ENCODE measurements at places on chromosomes 4 and X.

DNA sequence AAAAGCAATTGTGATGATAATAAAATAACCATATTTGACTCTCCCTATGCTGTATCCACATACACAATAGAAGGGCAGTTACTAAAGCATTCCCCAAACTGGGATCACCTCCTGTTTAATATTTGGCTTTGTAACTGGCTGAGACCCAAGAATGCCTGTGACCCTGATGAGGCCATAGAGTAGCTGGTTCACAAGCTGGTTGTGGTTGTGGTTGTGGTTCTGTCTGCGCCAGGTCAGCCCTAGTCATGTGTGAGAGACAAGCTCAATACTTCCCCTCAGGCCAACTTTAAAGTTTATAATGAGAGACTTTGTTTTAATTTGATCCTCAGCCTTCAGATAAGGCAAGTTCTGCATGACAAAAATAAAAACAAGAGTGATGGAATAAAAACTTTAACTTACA is 209.9 kb downstream of the PARM1 start:
- H3K27me3 ChIP-seq = no peaks in the 10 kb centered on the region
- no peaks in the 10 kb centered on the region for H3K36me3 ChIP-seq
- peaks cover 34% of the 10 kb centered on the region for H3K4me1 ChIP-seq
- no peak for DNase-seq
- H3K4me3 ChIP-seq = no peak overlapping the region

GRCh38 chr4:135434936-135435335 is 1233.3 kb upstream of the PABPC4L start:
- H3K4me3 ChIP-seq = no peak overlapping the region
- H3K36me3 ChIP-seq = no peaks in the 10 kb centered on the region
- no peaks in the 10 kb centered on the region for H3K27me3 ChIP-seq
- H3K27ac ChIP-seq = no peak overlapping the region
- H3K4me1 ChIP-seq = no peaks in the 10 kb centered on the region
- DNase-seq = no peak

- no peaks in the 10 kb centered on the region for H3K36me3 ChIP-seq
- H3K27me3 ChIP-seq = no peaks in the 10 kb centered on the region
- no peaks in the 10 kb centered on the region for H3K4me1 ChIP-seq
- H3K4me3 ChIP-seq = no peak overlapping the region
- DNase-seq = no peak
Measured at GRCh38 chr4:79043138-79043537, 103.9 kb upstream of the PAQR3 start.

- peak; percentile 85 for DNase-seq
- H3K4me1 ChIP-seq = peaks cover 18% of the 10 kb centered on the region
- H3K36me3 ChIP-seq = no peaks in the 10 kb centered on the region
- peak within 1 kb of the TSS; percentile 88 for H3K4me3 ChIP-seq
- H3K27me3 ChIP-seq = no peaks in the 10 kb centered on the region
- peak within 1 kb of the TSS; percentile 99 for H3K27ac ChIP-seq
Measured at GRCh38 chr4:112231779-112232713, at the start of gene AP1AR. Gene AP1AR, plus strand, starts transcription at chr4:112231787. Its CDS starts 305 bp downstream, at chr4:112232092.

DNA sequence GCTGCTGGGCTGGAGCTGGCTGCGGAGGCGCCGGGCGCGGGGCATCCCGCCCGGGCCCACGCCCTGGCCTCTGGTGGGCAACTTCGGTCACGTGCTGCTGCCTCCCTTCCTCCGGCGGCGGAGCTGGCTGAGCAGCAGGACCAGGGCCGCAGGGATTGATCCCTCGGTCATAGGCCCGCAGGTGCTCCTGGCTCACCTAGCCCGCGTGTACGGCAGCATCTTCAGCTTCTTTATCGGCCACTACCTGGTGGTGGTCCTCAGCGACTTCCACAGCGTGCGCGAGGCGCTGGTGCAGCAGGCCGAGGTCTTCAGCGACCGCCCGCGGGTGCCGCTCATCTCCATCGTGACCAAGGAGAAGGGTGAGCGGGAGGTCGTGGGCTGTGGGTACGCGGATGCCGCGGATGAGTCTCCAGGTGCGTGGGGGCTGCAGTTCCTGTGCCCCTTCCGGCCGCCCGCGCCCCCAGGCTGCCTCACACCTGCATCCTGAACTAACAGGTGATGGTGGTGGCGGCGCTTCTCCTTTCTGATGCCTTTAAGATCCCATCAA is 499 bp downstream of the CYP2U1 start:
- peak overlapping the region; percentile 81 for H3K4me3 ChIP-seq
- H3K36me3 ChIP-seq = no peaks in the 10 kb centered on the region
- peak; percentile 21 for DNase-seq
- H3K27me3 ChIP-seq = no peaks in the 10 kb centered on the region
- peak overlapping the region; percentile 21 for H3K27ac ChIP-seq

DNA sequence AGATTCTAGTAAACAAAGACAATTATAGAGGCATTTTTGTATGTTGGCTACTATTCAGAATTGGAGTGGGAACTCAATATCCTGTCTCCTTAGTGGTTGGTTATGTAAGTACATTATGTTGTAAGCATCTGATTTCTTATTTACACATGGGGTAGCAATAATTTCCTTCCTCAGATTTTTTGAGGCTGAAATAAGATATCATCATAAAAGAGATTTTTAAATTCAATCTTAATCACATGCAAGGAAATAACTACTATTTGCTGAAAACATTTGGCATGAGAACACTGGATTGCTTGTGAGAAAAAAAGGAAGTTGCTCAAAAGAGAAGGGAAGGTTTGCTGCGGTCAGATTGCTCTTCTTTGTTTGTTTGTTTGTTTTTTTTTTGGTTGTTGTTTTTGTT is 437.7 kb upstream of the HS3ST1 start:
- no peaks in the 10 kb centered on the region for H3K4me1 ChIP-seq
- no peaks in the 10 kb centered on the region for H3K36me3 ChIP-seq
- DNase-seq = no peak
- H3K27ac ChIP-seq = no peak overlapping the region
- H3K4me3 ChIP-seq = no peak overlapping the region
- no peaks in the 10 kb centered on the region for H3K27me3 ChIP-seq

GRCh38 chr4:3010998-3011397 is 47.6 kb downstream of the GRK4 start:
- no peak overlapping the region for H3K4me3 ChIP-seq
- no peak overlapping the region for H3K27ac ChIP-seq
- DNase-seq = no peak
- H3K27me3 ChIP-seq = no peaks in the 10 kb centered on the region

DNA sequence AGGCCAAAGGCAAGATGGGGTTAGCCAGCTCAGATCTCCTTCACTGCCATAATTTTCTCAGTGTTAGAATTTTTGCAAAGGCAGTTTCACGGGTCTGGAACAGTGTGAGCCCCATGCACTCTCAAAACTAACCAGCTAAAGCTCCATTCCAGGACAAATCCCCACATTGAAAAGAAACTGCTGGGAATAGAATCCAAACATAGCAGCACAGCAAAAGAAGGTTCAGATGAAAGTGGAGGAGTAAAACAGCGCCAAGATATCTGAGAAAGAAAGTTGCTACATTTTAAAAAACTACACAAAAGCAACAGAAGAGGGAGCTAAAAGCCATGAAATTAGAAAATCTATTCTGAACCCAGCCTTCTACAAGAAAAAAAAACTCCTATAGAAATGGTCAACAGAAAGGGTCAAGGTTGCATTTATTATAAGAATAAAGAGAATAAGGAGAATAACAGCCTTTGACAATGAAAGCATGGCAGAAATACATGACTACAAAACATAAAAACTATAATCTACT is 39.6 kb upstream of the SLC7A3 start:
- no peaks in the 10 kb centered on the region for H3K36me3 ChIP-seq
- no peak overlapping the region for H3K4me3 ChIP-seq
- no peaks in the 10 kb centered on the region for H3K4me1 ChIP-seq
- H3K27ac ChIP-seq = no peak overlapping the region
- peak; percentile 34 for DNase-seq

GRCh38 chr4:64248186-64248585 is 161.1 kb downstream of the TECRL start:
- H3K4me3 ChIP-seq = no peak overlapping the region
- no peaks in the 10 kb centered on the region for H3K27me3 ChIP-seq
- no peak for DNase-seq
- H3K4me1 ChIP-seq = no peaks in the 10 kb centered on the region
- no peaks in the 10 kb centered on the region for H3K36me3 ChIP-seq
- no peak overlapping the region for H3K27ac ChIP-seq

- H3K36me3 ChIP-seq = no peaks in the 10 kb centered on the region
- H3K27me3 ChIP-seq = no peaks in the 10 kb centered on the region
- DNase-seq = peak; percentile 15
- H3K27ac ChIP-seq = peak overlapping the region; percentile 34
- H3K4me1 ChIP-seq = peaks cover 4% of the 10 kb centered on the region
Measured at GRCh38 chrX:120625371-120625770, 4.5 kb downstream of the C1GALT1C1 start.

DNA sequence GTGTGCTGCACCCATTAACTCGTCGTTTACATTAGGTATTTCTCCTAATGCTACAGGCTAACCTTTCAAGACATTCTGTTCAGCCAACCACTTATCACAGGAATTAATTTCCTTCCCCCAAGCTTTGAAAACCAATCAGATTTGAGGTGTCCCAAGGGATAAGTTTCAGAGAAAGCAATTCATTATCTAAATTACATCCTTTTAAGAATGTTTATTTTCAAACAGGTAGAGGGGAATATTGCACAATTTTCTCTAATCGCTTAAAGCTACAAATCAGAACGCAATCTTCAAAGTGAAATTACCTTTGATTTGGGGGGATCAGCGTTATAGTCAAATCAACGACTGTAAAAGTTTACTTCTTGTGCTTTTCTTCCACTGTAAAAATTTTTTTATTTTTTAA is 1.6 kb downstream of the CLOCK start:
- H3K27ac ChIP-seq = peak overlapping the region; percentile 86
- peaks cover 9% of the 10 kb centered on the region for H3K4me1 ChIP-seq
- no peak for DNase-seq
- H3K4me3 ChIP-seq = peak overlapping the region; percentile 74
- no peaks in the 10 kb centered on the region for H3K27me3 ChIP-seq
- H3K36me3 ChIP-seq = no peaks in the 10 kb centered on the region

- DNase-seq = no peak
- H3K27me3 ChIP-seq = peaks cover 26% of the 10 kb centered on the region
- peak overlapping the region; percentile 26 for H3K27ac ChIP-seq
Measured at GRCh38 chr4:5955856-5956255, 62.4 kb downstream of the C4orf50 start.

- H3K27ac ChIP-seq = no peak overlapping the region
- 0 out of 2 replicates have a peak, but pooled peaks cover 8% of the 10 kb centered on the region for H3K4me1 ChIP-seq
- no peaks in the 10 kb centered on the region for H3K27me3 ChIP-seq
- no peak overlapping the region for H3K4me3 ChIP-seq
- DNase-seq = no peak
Measured at GRCh38 chr4:184309241-184310170, 91.8 kb upstream of the ENPP6 start.

DNA sequence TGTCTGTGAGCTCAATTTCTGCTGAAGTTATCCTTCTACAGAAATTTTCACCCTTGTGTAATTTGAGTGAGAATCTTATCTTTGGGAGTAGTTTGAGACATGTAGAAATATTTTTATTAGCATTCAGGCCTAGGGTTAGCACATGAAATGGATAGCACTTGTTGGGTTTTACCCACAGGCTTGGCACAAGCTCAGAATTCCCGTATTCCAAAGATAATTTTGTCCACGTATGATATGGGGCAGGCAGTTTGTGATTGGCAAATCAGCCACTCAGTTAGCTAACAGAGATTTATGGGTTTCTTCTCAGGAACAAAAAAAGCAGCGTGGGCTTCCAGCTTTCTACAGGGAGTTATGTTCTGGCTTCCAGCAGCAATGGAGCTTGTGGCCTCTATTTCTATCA is 117.9 kb upstream of the DCAF8L1 start:
- no peak overlapping the region for H3K4me3 ChIP-seq
- no peak for DNase-seq
- no peaks in the 10 kb centered on the region for H3K36me3 ChIP-seq
- no peak overlapping the region for H3K27ac ChIP-seq
- H3K27me3 ChIP-seq = no peaks in the 10 kb centered on the region

DNA sequence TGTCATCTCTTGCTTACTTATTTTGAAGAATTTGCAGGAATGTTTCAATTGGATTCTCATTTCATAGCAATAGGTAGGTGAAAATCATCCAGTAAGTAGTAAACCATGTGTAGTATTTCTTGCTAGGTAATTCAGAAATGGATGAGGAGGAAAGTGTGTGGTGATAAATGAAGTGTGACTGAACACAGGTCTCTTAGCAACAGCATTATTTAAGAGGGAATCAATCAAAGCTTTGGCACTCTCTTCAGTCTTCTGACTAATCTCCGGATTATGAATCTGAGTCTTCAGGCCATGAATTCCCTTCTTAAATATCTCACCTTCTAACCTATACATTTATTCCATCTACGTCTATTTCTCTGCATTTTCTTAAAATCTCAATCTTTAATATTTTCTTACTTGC is 55.8 kb upstream of the ARHGAP24 start:
- H3K4me1 ChIP-seq = no peaks in the 10 kb centered on the region
- no peak overlapping the region for H3K27ac ChIP-seq
- no peak for DNase-seq
- no peaks in the 10 kb centered on the region for H3K36me3 ChIP-seq
- H3K4me3 ChIP-seq = no peak overlapping the region
- H3K27me3 ChIP-seq = no peaks in the 10 kb centered on the region

- H3K27ac ChIP-seq = no peak overlapping the region
- peaks cover 62% of the 10 kb centered on the region for H3K27me3 ChIP-seq
- DNase-seq = no peak
- H3K4me1 ChIP-seq = 0 out of 2 replicates have a peak, but pooled peaks cover 5% of the 10 kb centered on the region
Measured at GRCh38 chr4:13530823-13531624, 13.3 kb downstream of the NKX3-2 start.

GRCh38 chr4:158077835-158078234 is 95.0 kb downstream of the GASK1B start:
- no peaks in the 10 kb centered on the region for H3K4me1 ChIP-seq
- no peak for DNase-seq
- H3K36me3 ChIP-seq = no peaks in the 10 kb centered on the region

- DNase-seq = no peak
- H3K36me3 ChIP-seq = no peaks in the 10 kb centered on the region
- H3K27me3 ChIP-seq = no peaks in the 10 kb centered on the region
- no peak overlapping the region for H3K4me3 ChIP-seq
Measured at GRCh38 chr4:156799121-156799589, 172.4 kb downstream of the PDGFC start.

DNA sequence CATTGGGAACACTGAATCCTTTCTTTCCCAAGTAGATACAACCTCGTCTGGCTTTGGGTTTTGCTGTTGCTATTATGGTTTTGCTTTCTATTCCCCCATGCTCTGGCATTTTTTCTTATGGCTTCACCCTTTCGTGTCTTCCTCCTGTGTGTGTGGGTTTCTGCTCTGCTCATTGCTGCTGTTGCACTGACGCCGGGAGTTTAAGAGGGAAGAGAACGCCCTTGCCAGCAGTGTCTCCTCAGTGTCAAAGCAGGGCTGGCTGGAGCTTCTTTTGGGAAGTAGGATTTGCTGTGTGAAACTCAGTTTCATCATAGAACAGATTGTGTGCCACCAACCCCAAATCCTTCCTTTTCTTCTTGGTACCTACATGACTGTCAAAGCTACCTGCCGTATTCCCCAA is 63.7 kb downstream of the CLDN22 start:
- no peak overlapping the region for H3K4me3 ChIP-seq
- H3K27ac ChIP-seq = no peak overlapping the region
- H3K27me3 ChIP-seq = no peaks in the 10 kb centered on the region

Data from MM.1S (cell line).